NCI-H2081 (cell line): ENCODE measurements at places on chromosomes 11 and 22.

DNA sequence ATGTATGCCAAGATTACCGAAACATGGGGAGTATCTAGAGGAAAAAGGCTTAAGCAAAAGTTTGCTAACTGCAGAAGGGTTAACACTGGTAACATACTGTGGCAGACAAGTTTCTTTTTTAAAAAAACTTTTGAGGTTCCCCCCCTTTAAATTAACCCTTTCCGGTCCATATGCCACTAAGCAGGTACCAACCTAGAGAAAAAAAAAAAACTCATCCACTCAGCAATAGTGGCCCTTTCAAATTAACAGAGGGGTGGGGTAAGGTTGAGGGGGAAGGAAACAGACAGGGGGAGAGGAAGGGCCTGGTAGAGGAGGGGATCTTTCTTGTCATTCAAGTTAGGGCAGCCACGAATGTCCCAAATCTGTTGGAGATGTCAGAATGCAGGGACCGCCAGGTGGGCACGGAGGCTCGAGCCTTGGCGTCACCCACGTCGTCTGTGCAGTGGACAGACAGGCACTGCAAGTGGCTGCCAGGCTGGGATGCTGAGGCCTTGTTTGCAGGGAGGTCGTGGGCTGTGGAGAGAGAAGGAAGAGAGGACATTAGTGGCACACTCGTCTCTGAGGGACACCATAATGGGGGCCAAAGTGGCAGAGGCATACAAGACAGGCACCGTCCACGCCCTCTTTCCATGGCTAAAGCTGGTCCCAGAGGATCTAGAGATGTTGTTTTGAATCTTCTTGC lies 50.8 kb downstream of the MN1 start:
- no peak for DNase-seq

- DNase-seq = no peak
Measured at GRCh38 chr11:32888805-32889204, 3.8 kb upstream of the QSER1 start.

DNA sequence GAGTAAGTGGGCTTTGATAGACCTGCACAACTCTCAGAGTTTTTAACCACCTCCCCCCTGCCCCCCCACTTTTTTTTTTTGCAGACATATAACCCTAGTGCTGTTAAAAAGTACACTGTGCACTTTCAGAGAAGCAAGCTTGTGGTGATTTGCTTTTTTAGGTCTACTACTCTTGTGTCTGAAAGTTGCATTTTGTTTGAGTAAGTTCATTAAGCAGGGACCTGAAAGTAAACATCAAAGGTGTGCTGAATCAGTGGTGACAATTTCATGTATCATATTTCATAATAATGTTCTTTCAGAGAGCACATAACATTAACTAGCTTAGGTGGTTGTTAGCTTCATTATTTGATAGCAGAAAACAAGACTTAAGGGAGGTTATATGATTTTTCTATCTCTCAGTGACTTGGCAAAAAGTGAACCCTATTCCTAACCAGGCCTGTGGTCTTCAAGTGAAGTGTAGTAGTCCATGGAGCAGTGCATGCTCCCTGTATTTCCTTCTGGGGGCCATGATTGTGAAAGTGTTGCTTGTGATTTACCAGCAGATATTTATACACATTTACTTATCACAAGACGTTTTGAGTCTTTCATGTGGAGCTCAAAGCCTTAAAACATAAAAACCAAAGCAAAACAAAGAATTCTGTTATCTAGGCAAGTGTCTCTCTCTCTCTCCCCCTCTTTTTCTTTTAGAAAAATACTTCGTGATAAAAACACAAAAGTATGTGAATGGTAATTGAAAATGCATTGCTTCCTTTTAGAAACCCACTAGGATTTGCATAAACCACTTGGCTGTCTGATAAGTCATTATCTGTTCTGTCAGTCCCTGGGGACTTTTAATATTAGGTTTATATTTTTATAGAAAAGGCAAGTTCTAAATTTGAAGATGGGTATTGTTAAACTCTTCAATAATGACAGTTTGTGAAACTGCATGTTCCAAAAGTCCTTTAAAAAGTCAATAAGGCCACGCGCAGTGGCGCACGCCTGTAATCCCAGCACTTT lies 7.5 kb upstream of the RAG2 start:
- no peak for DNase-seq

GRCh38 chr11:79481795-79482194 lies 41.0 kb upstream of the TENM4 start:
- DNase-seq = no peak

DNA sequence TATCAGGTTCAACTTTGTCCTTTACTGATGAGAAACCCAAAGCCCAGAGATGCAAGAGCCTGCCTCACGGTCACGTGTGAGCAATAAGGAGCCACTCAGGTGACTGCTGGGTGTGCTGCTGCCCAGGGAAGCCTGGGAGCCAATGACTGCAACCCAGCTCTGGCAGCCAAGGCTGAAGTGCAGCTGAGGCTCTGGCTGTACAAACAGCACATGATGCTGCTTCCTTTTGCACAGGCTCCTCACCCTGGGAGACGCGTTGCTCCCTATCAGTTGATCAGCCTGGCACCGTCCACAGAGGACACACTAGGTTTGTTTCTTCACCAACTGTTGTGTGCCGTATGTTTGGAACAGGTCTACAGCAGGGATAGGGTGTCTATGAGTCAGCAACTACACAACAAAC lies 168.7 kb downstream of the EFCAB6 start:
- DNase-seq = no peak

GRCh38 chr22:24146194-24146616 lies 35.1 kb upstream of the SUSD2 start:
- peak; percentile 54 for DNase-seq

DNA sequence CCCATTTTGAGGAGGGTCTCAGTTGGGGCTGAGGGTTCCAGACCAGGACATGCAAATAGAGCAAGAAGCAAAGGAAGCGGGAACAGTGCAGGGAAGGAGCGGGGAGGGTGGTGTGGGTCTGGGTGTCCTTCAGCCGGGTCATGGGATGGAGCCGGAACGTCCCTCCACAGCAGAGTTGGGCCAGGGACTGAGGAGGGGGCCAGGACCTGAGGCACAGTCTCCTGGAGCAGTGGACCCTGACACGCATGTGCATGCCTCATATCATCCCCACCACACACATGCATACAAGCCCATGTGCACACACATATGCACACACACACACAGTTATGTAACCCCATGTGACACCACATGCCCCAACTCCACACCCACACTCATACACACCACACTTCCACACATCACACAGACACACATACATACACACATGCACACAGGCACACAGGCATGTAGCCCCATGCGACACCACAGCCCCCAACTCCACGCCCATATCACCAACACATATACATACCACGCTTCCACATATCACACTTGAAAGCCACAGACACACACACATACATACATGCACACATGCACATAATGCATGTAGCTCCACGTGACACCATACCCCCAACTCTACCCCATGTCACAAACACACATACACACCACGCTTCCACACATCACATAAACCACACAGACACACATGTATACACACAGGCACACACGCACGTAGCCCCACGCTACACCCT lies 1026.6 kb downstream of the BRD1 start:
- no peak for DNase-seq

- no peak for DNase-seq
Measured at GRCh38 chr11:61095021-61095420, 7.3 kb upstream of the CD5 start.

DNA sequence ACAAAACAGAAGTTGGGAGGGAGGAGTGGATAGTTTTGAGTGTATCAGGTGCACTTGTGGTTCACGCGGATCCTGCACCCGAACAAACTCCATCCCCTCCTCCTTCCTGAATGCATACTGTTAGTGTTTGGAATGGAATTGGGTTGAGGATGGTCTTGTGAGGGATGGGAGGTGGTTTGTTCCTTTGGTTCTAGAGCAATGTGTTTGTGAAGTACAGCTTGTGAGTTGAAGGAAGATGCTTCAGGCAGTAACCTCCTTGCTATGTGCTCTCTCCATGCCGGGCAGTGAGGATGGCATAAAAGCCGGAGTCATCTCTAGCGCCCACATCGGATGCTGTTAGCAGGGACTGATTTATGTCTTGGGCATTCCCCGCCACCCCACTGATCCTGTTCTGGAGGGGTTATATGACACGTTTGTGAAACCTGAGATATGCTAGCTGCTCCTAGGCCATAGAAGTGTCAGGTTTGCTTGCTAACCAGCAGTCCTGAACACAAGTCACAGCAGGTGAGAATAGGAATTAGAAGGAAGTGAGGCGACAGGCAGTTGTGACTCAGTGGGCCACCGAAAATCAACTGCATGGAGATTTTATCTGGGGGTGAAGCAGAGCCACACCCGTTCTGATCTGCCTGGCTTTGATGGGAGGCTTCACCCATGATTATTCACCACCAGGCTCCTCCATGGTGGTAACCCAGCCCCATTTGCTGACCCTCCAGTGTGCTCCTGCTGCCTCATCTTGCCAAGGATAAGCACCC lies 2.2 kb downstream of the BCR start:
- DNase-seq = no peak

DNA sequence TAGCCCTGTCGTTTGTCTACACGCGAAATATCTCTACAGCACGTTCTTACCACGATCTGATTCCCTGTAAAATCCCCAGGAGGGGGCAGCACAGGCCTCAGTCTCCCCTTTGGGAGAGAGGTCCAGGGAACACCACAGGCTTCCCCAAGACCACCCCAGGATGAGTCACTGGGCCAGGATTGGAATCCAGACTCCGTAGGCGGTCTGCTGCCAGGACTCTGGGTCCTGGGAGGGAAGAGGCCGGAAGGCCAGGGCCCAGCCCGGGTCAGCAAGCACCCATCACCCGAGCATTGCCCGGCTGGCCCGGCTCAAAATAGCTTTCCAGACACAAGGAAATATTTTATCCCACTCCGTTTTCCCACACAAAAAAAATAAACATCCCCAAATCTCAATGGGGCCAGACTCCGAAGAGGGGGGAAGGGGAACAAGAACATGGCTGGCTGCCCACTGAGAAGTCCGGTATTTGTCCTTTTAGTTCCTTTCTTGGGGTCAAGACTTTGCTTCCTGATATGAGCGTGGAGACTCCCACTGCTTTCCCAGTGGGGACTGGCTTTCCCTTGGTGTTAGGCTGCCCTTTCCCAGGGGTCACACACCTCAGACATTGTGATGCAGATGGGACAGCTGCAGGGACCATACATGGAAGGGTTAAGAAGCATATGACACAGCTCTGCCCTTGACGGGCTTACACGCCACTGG lies 91.3 kb downstream of the LRRC32 start:
- no peak for DNase-seq

- peak; percentile 39 for DNase-seq
Measured at GRCh38 chr11:34160049-34160721, 54.8 kb downstream of the NAT10 start.

DNA sequence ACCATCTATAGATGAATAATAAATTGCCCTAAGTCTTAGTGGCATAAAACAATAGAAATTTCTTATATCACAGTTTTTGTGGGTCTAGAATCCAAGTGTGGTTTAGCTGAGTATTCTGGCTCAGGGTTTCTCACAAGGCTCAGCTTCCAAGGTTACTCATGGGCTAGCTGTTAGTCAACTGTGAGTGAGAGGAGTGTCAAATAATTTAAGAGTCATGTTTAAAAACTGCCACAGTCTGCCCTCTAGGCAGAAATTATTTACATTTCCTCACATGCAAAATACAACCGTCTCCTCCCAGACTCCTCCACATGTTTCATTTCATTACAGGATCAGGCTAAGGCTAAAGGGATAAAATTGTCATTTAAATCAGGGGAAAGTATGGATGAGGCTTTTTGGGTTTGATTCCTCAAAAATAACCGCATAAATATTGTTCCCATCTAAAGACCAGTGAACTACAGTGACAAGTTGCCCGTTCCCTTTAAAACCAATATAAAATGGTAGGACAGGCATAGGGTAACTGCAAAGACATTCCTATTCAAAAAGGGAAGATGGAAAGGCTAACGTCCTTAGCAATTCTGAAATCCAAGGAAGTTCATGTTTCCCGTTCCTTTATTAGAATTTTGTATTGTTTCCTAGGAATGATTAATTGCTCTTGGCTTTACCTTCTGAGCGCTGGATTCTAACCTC lies 324.3 kb downstream of the DYNC2H1 start:
- DNase-seq = no peak

DNA sequence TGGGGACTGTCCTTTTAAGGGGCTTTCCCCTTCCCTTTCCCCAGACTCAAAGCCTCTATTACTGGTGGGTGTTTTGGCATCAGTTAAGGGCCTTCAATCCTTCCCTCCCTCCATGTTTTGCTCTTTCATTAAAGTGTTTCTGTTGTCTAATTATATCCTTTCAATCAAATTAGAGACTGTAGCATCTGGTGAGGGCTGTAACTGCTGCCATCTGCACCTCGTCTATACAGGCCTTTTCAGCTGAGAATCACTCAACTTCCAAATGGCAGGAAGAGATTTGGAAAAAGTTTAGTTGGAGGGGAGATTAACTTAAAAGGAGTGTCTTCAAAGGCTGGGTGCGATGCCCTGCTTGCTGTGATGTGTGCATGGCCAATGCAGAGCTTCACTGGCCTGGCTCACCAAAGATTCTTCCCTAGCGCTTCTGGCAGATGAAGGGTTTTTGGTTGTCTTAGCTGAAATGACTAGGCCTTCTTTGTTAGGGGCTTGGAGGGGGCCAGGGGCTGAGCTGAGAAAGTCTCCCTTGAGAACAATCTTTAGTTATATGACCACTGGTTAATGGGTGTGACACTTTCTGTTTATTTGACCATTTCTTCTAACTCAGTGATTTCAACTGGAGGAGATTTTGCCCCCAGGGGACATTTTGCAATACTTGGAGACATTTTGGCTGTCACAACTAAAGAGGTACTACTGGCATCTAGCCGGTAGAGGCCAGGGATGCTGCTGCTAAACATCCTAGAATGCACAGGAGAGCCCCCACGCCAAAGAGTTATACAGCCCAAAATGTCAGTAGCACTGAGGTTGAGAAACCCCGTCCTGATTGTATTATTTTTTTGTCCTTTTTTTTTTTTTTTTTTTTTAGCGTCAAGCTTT lies 7.5 kb downstream of the KREMEN1 start:
- peak; percentile 37 for DNase-seq

- DNase-seq = no peak
Measured at GRCh38 chr11:72738199-72739141, 13.7 kb downstream of the ARAP1 start.

GRCh38 chr11:24357620-24358410 lies 139.0 kb upstream of the LUZP2 start:
- no peak for DNase-seq

GRCh38 chr22:23767673-23768548 lies at the start of gene CHCHD10:
Gene CHCHD10 (minus strand): TSS chr22:23767972. CDS start chr22:23767874, 98 bp downstream.
- DNase-seq = peak; percentile 60

GRCh38 chr11:108786281-108786990 lies 121.6 kb downstream of the DDX10 start:
- DNase-seq = no peak

DNA sequence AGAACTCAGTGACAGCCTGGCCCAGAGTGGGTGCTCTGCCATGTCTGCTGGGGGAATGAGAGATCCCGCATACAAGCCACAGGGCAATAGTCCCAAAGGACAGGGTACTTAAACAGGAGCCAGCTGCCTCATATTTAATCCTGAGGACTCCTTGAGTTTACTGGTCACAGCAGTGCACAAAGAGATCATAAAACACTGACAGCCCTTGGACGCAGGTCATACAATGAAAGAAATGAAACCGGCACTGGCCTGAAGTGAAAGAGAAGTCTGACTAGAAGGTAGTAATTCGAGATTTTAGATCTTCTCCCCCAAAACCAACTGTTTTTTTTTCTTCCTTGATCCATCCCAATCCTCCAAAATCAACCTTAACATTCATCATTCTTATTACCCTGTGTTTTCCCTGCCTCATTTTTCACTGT lies 299.8 kb upstream of the SYN3 start:
- no peak for DNase-seq
